ENCODE measurements at places on chromosomes 4 and X.

- DNase-seq: no peak
These were observed 184.0 kb downstream of the IQCM start for GRCh38 chr4:149631629-149632028.

GRCh38 chr4:131347816-131348215 is 1801.3 kb upstream of the PCDH10 start:
- no peak for DNase-seq

- DNase-seq: no peak
These were observed 96.3 kb upstream of the ENPP6 start for GRCh38 chr4:184313702-184314659.

- DNase-seq: peak; percentile 43
These were observed 30.8 kb upstream of the MXD4 start for GRCh38 chr4:2292646-2293108.

GRCh38 chr4:173488074-173488473 is 42.0 kb downstream of the HAND2 start:
- DNase-seq: no peak

DNA sequence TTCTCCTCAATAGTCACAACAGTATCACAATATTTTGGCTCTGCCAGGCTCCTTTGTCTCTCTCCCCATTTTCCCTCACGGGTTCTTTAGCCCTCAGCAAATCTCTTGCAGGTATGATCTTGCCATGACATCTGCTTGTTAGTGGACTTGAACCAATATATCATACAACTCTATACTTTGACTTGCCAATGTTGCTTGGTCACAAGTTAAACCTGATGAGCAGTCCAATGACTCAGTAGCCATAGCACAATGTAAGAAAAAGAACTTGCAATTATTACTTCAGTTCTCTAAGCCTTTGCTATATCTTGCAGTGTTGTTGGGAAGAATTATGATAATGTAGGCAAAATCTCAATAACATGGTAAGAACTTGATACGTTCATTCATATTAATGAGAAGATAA is 174.6 kb upstream of the NRK start:
- no peak for DNase-seq

DNA sequence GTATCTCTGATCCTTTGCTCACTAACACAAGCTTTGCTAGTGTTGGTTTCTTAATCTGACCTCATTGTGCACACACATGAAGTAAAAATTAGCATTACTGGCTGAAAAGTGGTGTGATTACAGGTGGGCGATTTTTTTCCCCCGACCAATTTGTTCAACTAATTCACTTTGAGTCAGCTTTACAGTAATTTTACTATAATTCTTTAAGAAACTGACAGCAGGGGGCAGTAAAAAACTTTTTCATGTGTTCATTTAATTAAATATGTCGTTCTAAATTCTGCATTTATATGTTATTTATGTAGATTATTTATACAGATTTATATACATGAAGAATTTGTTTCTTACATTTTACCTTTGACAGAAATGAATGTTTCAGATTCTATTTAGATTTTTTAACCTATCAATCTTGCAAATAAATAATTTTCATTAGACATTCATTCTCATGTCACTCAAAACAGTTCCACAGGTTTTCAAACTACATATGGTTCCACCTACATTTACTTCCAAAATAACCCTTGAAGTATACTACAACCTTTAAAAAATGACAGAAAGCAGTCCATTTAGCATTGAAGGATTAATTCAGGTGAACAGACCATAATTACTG is 17.5 kb downstream of the PALLD start:
- DNase-seq: no peak

Data from fibroblast of skin of left biceps (primary cell).